ENCODE measurements at places on chromosomes 5 and 9.

GRCh38 chr5:68409259-68409658 is 193.7 kb downstream of the PIK3R1 start:
- DNase-seq, result no peak

- DNase-seq, result no peak
Measured at GRCh38 chr5:158988987-158989730, 110.6 kb downstream of the EBF1 start.

DNA sequence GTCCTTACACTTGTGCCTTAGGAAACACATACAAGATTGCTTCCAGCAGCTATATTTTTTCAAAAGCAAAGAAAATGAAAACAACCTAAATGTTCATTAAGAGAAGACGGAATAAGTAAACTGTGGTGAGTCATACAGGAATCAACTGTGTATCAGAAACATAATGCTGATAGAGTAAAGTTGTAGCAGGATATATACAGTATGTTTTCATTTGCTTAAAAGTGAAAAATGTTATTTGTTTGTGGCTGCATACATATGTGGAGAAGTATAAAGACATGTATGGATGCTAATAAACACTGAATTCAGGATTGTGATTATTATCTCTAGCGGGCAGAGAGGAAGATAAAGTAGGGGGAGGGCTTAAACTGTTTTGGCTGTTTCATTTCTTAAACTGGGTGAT is 8.3 kb downstream of the DCTN4 start:
- DNase-seq, result no peak

- no peak for DNase-seq
Measured at GRCh38 chr5:174777583-174777982, 53.2 kb downstream of the MSX2 start.

- DNase-seq, result no peak
Measured at GRCh38 chr9:15298362-15298761, 8.7 kb downstream of the TTC39B start.

DNA sequence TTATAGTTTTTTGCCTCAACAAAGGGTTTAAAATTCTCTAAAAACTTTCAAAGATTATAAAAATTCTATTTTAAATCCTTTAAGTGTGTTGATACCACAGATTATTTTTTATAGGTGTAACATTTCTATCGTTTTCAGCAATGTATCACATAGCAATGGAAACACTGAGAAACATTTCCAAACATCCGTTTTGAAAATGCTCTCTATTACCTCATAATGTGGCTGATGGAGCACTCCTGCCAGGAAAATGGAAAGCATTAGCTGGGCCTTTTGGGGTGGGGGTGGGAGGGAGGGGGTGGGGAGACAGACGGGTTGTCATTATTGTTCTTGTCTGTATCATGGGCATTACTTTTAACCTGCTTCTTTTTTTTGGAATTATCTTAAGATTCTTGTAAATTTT is 516.5 kb downstream of the ACTL7B start:
- DNase-seq, result no peak

DNA sequence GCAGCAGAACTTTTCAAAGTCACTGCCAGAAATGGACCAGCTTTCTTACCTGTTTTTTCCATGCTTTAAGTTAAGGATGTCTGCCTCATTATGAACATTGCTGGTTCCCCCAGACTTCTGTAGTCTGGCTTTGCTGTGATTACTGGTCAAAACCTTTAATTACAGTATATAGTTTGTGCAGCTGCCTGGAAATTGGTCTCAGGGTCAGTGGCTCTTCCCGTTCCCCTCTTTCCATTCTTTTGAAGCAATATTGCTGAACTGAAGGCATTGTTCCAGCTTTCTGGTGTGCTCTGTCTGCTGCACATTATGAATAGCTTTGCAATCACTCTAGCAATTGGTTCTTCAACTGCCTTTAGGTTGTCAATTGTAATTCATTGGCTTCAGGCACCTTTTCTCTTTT is 206.5 kb downstream of the ARL15 start:
- no peak for DNase-seq

DNA sequence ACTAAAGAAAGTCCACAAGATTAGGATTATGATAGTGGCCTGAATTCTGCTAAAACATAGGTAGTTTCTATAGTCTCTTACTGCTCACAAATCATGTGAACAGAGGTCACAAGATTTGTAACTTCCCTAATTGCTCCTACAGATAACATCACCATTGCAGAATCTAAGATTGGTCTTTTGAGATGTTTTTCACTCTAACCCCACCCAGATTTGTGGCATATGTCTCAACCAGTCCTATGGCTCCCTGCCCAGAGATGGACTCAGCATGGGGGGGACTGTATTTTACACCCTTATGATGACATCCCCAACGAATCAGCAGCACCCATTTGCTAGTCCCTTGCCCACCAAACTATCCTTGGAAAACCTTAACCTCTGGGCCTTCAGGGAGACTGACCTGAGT is 1046.2 kb downstream of the CDH12 start:
- no peak for DNase-seq

GRCh38 chr5:135214897-135215616 is 181.0 kb upstream of the PITX1 start:
- no peak for DNase-seq

DNA sequence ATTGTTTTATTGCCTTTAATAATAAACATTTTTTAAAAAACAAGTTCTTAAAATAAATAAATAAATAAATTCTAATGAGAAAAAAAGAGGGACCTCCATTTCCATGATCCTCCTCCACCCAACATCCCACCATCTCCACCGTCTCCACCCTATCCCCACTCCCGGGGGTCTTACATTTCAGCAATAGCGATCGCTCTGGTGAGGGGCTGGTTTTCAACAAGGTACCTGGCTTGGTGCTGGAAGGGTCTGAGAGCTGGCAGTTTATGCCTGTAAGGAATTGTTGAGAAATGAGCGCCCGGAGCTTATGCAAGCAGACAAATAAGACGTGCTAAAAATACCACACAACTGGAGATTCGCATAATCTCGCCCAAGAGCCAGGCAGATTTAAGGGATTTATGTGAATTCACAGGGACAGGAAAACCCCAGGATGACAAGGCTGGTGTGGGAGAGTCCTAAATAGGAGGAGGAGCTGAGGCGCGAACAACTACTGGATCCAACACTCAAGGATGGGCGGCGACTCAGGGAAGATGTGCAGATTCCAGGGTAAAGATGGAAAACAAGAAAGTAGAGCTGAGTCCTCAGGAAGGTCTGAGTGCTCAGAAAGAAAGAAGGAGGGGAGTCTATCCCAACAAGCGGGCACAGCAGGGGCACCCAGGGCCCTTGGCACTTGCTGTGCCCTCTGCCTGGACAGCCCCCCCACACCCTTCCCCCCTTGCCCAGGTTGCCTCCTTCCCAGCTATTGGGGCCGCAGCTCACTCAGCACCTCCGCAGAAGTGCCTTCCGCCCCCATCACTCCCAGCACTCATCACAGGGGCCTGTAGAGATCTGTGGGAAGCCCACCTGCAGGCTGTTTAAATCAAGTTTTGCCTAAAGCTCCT is 27.0 kb downstream of the TRIM14 start:
- no peak for DNase-seq
